Lung microvascular endothelial cell (primary cell): ENCODE measurements at places on chromosomes 11 and 22.

DNA sequence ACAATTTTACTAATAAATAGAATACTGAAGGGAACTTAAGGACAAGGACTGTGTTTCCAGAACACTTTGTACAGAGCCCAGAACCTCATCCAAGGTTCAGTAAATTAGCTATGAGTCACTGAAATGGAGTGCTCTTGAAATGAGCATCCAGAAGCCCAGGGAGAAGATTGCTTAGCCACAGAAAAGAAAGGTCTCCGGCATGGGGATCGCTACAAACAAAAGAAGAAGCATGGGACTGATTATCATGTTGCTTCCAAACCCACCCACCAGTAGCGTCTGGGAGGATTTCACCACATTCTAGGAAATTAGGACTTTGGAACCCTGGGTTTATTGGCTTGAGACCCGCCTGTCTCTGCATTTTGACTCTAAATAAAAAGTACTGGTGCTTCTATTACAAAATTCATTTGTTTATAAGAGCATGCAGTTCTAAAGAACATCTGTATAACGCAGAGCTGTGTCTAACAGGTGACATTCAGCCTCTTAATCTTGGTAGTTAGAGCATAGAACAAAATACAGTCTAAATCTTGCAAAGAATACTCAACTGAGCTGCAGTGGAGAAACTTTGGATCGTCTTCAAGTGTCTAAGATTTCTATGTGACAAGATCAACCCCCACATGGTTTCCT is 35.9 kb upstream of the SESN3 start:
- no peak for DNase-seq

- no peak for DNase-seq
Observed at GRCh38 chr11:70889411-70889810, 363.0 kb downstream of the SHANK2 start.

DNA sequence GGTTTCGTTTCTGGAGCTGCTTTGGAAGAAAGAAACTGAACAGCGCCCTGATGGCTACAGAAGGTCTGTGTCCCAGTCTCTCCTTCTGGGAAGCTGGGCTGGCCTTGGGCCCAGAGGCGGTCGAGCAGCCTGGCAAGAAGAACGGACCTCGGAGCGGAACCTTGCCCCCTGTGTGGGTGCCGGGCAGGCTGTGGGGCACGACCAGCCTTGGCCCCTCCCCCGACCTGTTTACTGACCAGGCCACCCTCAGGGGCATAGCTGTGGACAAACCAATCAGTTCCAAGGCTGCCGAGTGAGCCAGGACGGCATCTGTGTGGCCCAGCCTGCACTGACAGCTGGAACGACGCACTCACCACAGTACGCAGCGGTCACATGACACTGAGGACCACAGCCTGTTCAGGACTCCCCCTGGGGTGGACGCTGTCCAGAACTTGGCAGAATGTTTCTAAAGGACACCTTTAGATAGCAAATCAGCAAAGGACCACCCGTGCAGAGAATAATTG is 7.2 kb downstream of the PIM3 start:
- DNase-seq, result no peak

GRCh38 chr11:45369313-45369712 is 83.2 kb upstream of the SYT13 start:
- DNase-seq, result no peak

DNA sequence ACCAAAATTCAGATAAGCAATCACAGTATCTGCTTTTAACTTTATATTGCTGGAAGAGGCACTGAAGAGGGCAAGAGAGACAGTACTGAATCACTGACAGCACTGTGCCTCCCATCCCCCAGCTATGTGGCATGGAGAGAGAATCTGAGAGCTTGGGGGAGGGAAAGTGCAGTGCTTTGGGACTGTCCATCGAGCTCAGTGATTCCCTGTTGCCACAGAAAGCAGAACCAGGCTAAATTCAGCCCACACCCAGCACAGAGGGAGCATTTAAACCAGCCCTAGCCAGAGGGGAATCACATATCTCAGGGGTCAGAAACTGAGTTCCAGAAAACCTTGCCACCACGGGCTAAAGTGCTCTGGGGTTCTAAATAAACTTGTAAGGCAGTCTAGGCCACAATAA is 44.3 kb downstream of the KCNQ1 start:
- no peak for DNase-seq

GRCh38 chr11:31779374-31779791 is 31.7 kb downstream of the PAX6 start:
- DNase-seq, result peak; percentile 22

DNA sequence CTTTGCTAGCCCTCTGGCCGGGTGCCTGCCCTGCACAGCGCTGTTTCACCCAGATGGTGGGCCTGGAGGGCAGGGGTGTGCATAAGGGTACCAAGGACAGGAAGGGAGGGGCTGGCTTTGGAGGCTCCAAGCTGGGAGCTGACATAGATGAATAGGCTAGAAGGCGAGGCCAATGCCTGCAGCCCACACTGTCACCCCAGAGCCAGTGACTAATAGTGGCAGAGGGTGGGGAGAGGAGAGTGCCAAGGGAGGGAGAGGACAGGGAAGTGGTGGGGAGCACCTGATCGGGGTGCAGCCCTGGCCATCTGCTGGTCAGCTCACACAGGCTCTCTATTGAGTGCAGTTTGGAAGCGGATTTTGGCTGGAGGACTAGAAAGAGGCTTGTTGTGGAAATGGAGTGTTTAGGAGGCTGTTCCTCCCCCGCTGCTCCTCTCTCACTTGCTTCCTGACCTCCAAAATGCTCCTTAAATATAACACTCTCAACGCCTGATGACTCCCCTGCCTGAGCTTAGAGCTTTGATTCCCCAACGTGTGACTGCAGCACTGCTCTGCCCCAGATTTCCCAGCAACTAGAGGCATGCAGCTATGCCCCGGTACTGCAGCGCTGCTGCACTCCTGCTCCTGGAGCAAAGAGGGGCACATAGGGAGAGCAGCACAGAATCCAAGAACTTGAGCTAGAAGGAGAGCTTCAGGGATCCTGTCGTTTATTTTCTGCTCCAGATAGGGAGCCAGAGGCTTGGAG is 89.2 kb downstream of the GRAMD1B start:
- DNase-seq, result no peak

DNA sequence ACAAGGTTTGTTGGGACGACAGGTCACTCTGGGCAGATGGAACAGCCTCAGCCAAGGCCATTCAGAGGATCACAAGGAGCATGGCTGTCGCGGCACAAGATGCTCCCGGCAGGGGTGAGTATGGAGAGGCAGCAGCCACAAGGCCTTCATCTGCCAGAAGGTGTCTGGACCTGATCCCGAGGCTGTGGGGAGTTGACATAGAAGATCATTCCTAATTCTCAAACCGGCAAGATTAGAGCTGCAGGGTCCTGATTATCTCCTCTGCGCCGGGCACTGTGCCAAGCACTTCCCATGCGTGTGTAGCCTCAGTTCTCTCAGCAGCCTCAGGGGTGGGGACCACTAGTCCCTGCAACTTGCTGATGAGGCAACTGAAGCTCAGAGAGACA is 32.3 kb upstream of the RFPL3 start:
- peak; percentile 35 for DNase-seq

- DNase-seq, result no peak
Observed at GRCh38 chr11:64676261-64676615, 46.8 kb downstream of the NRXN2 start.

DNA sequence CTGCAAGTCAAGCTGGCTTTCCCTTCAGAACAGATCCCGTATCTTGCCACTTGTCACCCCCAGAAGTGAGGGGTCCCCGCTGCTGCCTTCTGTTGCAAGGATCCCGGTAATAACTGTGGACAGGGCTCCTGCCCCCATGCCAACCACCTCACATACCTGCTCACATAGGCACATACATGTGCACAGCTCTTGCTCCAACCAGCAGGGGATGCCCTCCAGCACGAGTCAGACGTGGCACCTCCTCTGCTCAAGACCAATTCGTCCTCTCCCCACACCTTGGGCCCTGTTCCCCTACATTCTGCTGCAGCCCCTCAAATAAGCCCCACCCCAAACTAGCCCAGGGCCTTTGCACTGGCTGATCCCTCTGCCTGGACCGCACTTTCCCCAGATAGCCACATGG is 163.3 kb downstream of the CRYBB2 start:
- DNase-seq, result no peak

DNA sequence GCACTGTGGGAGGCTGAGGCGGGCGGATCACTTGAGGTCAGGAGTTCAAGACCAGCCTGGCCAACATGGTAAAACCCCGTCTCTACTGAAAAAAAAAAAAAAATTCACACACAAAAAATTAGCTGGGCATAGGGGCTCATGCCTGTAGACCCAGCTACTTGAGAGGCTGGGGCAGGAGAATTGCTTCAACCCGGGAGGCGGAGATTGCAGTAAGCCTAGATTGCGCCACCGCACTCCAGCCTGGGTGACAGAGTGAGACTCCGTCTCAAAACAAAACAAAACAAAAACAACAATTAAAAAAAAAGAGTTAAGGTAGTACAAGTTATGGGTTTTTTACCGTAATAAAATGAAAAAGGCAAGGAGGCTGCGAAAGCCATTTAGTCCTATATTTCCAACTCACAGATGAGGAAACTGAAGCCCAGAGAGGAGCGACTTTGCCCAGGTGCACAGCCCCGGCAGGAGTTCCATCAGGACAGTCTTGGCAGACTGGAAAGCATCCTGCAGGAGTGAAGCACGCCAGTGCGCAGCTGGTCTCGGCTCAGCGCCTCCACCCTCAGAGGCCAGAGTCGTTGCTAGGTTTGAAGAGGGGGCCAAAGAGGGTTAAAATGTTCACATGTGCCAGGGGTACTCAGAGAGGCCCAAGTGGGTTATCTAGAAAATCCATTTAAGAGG is 3.8 kb upstream of the FADS3 start:
- DNase-seq, result no peak

DNA sequence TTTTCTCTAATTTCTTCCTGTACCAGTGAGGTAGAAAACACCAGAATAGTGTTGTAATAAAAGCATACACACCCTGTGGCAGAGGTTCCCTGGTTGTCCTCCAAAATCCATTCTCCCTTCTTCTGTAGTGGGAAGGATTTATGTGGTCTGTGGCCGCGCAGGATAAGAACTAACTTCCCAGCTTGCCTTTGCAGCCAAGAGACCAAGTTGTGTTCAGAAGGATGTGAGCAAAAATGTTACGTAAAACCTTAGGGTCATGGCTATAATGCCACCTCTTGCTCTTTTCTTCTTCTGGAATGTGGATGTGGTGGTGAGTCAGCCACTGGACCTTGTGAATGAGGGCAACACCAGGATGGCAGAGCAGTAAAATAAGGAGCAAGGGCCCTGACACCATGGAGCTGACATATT is 28.4 kb downstream of the CCDC90B start:
- DNase-seq, result peak; percentile 85

DNA sequence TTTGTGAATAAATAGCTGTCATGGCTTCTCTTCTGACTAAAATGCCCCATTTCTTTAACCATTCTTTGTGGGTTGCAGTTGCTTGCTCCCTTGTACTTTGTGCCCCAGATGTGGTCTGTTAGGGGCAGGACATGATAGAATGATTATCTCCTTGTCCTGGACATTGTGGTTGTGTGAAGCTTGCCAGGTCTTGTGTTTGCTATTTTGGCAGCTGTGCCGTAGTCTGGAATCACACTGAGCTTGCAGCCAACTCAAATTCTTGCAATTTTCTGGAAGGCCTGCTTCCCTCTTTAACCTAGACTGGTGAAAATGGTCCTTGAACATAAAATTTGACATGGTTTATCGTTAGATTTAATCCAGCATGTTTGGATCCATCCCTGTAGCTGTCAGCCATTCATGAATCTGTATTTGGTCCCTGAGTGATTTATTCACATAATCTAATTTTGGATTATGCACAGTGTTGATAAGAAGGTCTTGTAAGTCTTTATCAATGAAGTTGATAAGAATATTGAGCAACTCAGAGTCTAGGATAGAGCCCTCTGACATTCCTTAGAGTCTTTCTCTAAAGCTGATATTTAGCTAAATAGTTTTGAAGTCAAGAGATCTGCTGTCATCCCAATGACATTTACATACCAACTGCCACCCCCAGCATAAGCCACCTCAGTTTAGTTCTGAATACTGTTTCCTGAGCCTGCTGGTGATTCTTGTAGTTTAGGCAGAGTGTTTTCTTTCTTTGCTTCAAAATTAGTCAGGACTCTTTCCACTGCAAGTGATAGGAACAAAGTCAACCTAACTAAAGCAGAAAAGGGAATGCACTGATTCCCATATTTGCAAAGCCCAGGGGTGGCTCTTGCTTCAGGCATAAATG is 9.8 kb downstream of the SPON1 start:
- DNase-seq, result no peak

DNA sequence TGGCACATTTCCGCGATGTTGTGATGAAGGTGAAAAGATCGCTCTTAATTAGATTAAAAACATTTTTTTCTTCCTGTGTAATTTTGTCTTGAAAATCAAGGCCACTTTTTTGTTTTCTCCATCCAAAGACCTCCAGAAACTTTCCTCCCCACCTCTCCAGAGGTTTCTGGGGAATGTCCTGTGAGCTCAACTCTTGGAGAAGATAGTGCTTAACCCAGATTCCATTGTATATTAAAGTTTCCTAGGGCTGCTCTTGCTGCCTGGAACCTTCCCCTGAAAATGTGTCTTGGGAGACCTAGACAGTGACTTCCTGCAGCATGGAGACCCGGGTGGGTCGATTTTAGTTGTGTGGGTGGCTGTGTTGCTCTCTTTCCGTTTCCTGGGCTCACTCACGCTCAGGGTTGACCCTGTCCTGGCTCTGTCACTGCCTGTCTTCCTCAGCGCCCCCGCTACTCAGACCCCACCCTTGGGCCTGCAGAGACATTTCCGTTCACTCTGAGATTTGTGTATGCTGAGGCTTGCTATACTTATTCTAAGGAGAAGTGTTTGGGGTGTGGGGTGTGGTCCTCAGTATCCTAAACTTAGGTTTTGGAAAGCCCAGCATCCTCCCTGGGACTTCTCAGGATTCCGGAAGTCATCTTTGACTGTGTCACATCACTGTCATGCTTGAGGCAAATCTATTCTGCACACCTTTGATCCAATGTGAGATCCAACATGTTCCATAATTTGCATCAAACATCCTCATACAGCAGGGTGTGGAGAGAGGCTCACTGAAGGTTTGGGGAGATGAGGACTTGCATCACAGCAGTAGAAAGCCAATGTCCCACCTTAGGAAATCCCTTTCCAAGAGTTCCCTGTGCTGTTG is 47.2 kb downstream of the KCNQ1OT1 start:
- DNase-seq, result no peak

DNA sequence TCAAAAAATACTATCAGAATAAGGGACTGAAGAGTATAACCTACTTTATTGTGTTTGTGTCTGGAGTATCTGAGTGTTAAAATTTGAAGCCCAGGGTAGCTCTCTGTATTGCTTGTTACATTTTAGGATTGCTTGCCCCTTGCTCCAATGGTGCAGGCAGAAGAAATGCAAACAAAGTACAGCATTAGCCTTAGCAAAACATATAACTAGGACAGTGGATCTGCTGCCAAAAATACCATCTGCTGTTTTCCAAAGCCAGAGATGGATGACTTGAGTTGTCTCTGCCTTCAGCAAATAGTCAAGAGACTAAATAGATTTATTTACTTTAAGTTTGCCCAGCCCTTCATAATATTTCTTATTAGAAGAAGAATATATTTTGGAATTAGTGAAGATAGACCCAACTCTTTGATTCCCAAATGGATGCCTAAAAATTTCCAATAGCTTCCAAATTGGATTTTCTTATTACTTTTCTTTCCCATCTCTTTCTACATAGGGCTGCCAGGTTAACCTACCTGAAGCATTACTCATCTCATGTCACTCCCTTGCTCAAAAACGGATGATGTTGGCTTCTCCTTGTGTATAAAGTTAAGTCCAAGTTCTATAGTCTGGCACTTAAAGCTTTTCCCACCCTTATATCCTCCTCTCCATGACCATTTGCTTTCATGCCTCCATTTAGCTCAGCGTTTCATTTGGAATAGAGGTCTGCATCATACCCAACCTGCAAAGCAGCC is 66.3 kb downstream of the LDLRAD3 start:
- DNase-seq, result peak; percentile 39
